ENCODE measurements at places on chromosomes 6 and 20.

DNA sequence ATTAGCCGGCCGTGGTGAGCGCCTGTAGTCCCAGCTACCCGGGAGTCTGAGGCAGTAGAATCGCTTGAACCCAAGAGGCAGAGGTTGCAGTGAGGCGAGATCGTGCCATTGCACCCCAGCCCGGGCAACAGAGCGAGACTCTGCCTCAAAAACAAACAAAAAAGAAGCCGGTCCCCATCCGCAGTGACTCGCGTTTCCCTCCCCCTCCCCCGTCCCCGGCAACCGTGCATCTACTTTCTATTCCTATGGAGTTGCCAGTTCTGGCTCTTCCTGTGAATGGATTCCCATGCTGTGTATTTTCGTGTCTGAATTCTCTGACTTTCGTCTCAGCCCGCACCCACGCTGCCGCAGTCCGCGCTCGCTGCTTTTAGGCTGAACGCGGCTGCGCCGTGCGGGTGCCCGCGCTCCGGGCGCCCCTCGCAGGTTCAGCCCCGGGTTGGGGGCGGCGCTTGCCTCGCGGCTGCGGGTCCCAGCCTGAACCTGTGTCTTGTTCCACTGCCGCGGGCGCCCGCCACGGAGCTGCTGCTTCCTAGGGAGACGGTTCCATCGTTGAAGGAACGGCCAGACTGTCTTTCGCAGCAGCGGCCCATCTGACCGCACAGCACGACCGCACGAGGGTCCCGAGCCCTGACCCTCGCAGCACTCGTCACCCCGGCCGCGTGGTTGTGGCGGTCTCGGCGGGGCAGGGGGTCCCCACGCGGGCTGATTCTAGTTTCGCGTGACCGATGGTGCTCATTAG, 1.1 kb upstream of the MRGBP start:
- DNase-seq = peak; percentile 16

- no peak for DNase-seq
These were observed 225.9 kb downstream of the TMEM242 start for GRCh38 chr6:157097255-157097955.

GRCh38 chr6:51570168-51570921, 517.1 kb downstream of the PKHD1 start:
- no peak for DNase-seq

DNA sequence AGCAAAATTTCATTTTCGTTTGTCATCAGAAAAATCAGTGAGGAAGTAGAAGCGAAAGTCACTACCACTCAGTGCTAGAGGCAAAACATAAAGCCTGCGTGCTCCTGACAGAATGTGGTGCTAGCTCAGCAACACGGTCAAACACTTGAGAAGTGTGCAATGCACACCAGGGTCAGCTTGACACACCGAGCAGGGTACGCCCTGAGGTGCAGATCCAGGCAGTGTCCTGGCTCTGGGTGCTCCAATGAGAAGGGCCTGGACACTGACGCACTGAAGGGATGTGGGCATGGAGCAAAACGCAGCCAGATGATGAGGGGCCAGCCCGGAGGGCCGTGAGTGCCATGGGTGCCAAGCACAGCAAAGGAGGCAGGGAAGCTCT, 5.9 kb downstream of the RNASET2 start:
- DNase-seq = no peak

GRCh38 chr6:393391-394221, 2.1 kb downstream of the IRF4 start:
- no peak for DNase-seq

Data from stimulated activated CD8-positive, alpha-beta memory T cell treated with anti-CD3 and anti-CD28 coated beads, Interleukin-4, amount 100 ng/mL, for 1 hour (primary cell).